ENCODE measurements at places on chromosomes 6 and 20. TPM values are rescaled to one million over a fixed set of nuclear protein-coding genes. Genes with fewer than 3 reads are reported as not detected.

SRSF12 gene
- not detected for total RNA-seq

SLC22A3 gene
- not detected for total RNA-seq

ZBP1 gene
- 51.9 TPM for total RNA-seq

TRIM15 gene
- total RNA-seq = not detected

CLDN20 gene
- total RNA-seq = not detected

DNA sequence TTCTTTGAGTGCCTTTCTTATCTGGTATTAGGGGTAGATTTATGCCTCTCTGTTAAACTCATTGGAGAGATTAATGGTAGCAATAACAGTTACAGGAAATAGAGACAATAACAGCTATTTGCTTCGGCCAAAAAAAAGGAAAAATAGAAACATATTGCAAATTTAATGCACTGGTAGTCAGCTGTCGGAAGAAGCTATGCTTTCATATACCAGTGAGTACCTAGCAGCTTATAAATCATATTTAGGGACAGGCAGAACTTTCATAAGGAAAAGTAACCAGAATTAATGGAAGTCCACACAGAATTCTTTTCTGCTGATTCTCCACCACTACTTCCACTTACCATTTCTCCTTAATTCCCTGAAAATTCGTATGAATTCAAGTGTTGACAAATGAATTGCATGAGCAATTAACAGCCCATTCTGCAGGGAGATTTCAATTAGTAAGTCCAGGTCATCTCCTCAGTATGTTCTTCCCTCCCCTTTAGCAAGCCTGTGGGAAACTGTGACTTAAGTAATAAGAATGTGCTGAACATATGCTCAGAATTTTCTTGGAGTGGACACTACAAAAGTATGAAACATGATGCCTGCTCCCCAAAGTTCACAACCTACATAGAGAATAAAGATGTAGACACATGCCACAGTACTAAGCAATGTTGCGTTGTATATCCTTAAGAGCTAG, 196.7 kb upstream of the KCNQ5 start:
- H3K4me1 ChIP-seq = no peaks in the 10 kb centered on the region
- H3K27me3 ChIP-seq = peaks cover 5% of the 10 kb centered on the region
- no peaks in the 10 kb centered on the region for H3K36me3 ChIP-seq

GRCh38 chr6:818196-818595, 125.3 kb upstream of the EXOC2 start:
- peaks cover 35% of the 10 kb centered on the region for H3K27me3 ChIP-seq
- DNase-seq = no peak
- peaks cover 7% of the 10 kb centered on the region for H3K4me1 ChIP-seq
- H3K36me3 ChIP-seq = no peaks in the 10 kb centered on the region
- no peak overlapping the region for H3K4me3 ChIP-seq

DNA sequence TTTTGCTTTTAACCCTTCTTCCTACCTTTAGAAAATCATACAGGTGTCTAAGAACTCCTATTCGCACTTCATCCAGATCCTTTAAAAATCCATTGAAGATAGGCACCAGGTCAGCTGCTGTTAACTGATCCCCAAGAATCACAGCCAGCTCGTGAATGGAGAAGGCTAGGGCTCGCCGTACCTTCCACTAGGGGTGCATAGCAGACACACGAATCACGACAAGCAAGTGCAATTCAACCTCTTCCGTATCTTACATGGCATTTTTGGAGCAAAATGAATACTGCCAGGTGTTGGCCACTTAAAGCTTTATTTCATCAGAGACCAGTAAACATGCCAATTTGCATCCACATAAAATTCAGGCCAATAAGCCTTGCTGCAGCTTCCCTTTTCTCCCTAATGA, 10.8 kb upstream of the ANKRD60 start:
- no peak for DNase-seq
- H3K27me3 ChIP-seq = peaks cover 4% of the 10 kb centered on the region
- peaks cover 30% of the 10 kb centered on the region for H3K4me1 ChIP-seq
- H3K27ac ChIP-seq = no peak overlapping the region
- no peak overlapping the region for H3K4me3 ChIP-seq

DNA sequence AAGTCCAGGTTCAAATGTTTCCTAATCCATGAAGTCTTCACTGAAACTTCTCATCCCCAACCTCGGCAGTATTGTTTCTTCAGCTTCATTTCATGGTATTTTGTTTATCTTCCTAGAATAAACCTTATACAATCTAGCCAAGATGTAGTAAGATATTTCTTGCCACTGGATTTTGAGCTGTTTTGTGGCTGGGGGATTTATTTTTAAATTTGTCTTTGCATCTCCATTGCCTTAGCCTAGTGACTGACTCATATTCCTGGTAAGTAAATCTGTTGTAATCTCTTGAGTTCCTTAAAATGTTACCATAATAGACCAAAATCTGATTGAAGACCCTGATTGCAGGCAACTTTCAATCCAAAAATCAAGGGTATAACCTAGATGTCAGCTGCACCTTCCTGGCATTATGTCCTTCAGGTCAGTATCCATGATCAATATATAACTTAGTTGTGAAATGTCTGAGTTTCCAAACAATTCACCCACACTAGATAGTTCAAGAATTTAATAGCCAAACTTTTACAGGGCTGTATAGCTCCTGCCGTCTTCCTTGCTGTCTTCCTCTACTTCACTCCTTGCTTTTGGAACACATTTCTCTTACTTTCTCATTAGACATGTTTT, 4.7 kb upstream of the TRMT11 start:
- peaks cover 4% of the 10 kb centered on the region for H3K4me1 ChIP-seq
- no peaks in the 10 kb centered on the region for H3K36me3 ChIP-seq
- H3K4me3 ChIP-seq = no peak overlapping the region
- no peak for DNase-seq
- H3K27ac ChIP-seq = no peak overlapping the region

GRCh38 chr20:54624706-54625390, 149.5 kb downstream of the DOK5 start:
- no peaks in the 10 kb centered on the region for H3K4me1 ChIP-seq
- DNase-seq = no peak
- no peaks in the 10 kb centered on the region for H3K36me3 ChIP-seq
- no peaks in the 10 kb centered on the region for H3K27me3 ChIP-seq
- H3K4me3 ChIP-seq = no peak overlapping the region
- no peak overlapping the region for H3K27ac ChIP-seq

DNA sequence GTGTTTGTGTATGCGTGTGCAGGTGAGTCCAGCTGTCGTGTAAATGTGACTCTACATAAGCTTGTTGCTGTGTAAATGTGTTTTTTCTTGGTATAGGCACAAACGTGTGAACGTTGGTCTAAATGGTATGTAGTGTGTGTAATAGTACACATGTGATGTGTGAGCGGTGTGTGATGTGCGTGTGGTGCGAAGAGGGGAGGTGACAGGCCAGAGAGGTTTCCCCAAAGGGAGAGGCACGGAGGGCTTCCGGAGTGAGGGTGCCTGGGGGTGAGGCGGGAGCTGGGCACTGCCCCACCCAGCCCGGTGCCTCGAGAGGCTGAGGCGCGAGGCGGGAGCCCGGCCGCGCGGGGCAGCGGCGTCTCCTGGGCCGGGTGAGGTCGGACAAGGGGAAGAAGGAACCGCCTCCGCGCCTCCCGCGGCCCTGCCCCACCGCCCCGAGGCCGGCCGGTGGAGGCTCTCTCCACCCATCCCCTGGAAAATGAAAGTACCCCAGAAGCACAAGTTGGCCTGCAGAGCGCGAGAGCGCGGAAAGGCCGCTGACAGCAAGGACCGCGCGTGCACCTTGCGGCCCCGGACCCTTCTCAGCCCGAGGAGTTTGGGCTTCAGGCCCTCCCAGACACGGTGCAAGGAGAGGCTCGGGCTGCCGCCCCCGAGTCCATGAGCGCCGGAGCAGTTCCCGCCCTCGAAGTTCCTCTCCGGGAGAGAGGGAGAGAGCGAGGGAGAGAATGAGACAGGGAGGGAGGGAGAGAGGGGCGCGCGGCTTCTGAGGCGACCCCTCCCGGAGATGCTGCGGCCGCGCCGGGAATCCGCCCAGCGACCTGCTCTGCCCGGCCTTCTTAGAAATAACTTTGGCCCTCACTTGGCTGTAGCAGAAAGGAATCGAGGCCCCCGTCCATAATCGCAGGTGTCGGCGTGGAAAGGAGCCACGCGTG, 43.2 kb upstream of the OSTM1 start:
- H3K27ac ChIP-seq = no peak overlapping the region
- H3K27me3 ChIP-seq = peaks cover 89% of the 10 kb centered on the region
- peaks cover 49% of the 10 kb centered on the region for H3K4me1 ChIP-seq
- H3K36me3 ChIP-seq = peaks cover 6% of the 10 kb centered on the region
- peak overlapping the region; percentile 74 for H3K4me3 ChIP-seq
- DNase-seq = peak; percentile 31

GRCh38 chr6:142692942-142693341, 252.0 kb downstream of the HIVEP2 start:
- no peaks in the 10 kb centered on the region for H3K27me3 ChIP-seq
- peak; percentile 64 for DNase-seq
- H3K36me3 ChIP-seq = no peaks in the 10 kb centered on the region

GRCh38 chr6:7041511-7042026, 66.2 kb upstream of the RREB1 start:
- H3K27me3 ChIP-seq = peaks cover 18% of the 10 kb centered on the region
- H3K27ac ChIP-seq = no peak overlapping the region
- H3K36me3 ChIP-seq = no peaks in the 10 kb centered on the region

DNA sequence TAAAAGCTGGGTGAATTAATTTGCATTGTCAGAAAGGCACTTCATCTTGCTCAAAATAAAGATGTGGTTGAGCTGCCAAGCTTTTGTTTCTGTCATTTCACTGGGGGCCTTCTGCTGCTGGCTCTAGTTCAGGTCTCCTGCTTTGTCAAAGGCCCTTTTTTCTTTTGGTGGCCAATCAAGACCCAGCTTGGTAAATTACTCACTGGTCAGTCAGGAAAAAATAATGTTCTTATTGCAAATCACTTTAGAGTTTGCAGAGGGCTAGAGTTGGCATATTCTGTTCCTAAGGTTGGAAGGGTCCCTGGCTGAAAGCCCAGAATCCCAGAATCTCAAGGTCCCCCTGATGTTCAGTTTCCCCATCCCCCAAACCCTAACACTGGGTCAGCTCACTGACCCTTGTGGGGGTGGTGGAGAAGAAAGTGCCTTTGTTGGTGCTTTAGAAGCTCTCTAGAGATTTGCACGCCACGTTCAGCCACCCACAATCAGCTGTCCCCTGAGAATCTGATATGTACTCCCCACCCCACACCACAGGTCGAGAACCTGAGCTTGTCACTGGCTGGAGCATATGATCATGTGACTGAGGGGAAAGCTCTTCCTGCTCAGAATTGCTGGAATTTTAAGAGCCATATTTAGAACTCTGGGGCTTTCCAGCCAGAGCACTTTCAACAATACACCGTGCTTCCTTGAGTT, 21.7 kb upstream of the BNIP5 start:
- peaks cover 18% of the 10 kb centered on the region for H3K36me3 ChIP-seq
- H3K4me1 ChIP-seq = peaks cover 18% of the 10 kb centered on the region
- H3K27ac ChIP-seq = no peak overlapping the region
- peaks cover 10% of the 10 kb centered on the region for H3K27me3 ChIP-seq

DNA sequence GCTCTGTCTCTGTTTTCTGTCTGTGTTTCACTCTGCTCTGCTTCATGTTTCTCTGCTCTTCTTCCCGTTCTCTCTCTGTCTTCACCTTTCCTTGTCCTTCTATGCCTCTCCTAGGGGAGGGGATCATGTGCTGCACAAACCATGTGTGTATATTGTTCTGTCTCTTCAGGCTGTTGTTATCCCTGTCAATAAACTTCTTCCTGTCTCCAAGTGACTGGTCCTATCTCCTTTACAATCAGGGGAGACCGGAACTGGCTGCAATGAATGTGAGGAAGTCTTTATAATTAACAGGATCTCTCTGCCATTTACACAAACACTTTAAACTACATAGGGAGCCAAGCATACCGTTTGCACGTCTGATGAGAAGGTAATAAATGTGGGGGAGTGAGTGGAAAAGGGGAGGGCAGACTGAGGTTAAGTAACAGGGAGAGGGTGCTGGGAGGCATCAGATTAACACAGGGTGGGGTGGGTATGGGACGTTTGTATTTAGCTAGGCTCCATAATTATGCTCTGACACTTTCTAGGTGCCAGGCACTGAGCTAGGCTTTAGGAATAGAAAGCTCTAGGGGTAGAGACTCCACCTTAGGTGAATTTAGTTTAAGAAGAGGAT, 626.1 kb downstream of the DHX35 start:
- DNase-seq = no peak
- no peaks in the 10 kb centered on the region for H3K4me1 ChIP-seq
- no peaks in the 10 kb centered on the region for H3K27me3 ChIP-seq
- H3K36me3 ChIP-seq = no peaks in the 10 kb centered on the region
- H3K4me3 ChIP-seq = no peak overlapping the region
- no peak overlapping the region for H3K27ac ChIP-seq

GRCh38 chr20:51434580-51435247, 107.8 kb downstream of the NFATC2 start:
- no peaks in the 10 kb centered on the region for H3K27me3 ChIP-seq
- no peak overlapping the region for H3K4me3 ChIP-seq
- H3K4me1 ChIP-seq = peaks cover 71% of the 10 kb centered on the region
- H3K27ac ChIP-seq = no peak overlapping the region
- no peak for DNase-seq

DNA sequence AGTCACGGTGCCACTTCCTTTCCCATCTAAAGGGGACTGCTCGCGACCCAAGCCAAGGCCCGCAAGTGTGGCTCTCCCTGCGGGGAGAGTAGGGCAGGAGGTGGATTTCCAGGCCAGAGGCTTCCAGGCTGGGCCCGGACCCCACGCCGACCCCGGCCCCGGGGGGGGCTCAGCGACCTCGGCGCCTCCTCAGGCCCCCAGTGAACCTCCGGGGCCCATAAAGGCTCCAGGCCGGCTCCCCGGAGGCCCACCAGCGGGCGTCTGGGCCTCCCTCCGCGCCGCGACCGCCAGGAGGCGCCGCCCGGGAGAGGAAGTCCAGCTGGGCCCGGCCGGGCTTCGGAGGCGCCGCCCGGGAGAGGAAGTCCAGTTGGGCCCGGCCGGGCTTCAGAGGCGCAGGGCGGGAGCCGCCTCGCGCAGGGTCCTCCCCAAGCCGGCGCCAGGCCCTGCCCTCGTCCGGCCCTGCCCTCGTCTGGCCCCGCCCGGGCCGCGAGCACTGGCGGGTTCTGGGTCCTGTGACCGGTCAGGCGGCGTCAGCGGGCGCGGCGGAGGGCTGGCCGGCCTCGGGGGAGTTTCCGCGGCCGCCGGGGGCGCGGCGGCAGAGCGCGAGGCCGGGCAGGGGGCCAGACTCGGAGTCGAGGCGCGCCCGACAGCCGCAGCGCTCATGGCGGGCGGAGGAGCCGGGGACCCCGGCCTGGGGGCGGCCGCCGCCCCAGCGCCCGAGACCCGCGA, at the start of gene RAB32:
RAB32 (plus strand) TSS at position 623 of the 729 bp plus-strand sequence; CDS start at position 662, 39 bp downstream.
- peak; percentile 17 for DNase-seq
- H3K27me3 ChIP-seq = peaks cover 30% of the 10 kb centered on the region
- H3K36me3 ChIP-seq = no peaks in the 10 kb centered on the region
- H3K4me3 ChIP-seq = peak within 1 kb of the TSS; percentile 64

- no peaks in the 10 kb centered on the region for H3K27me3 ChIP-seq
- no peak overlapping the region for H3K27ac ChIP-seq
- DNase-seq = no peak
- no peak overlapping the region for H3K4me3 ChIP-seq
- peaks cover 25% of the 10 kb centered on the region for H3K36me3 ChIP-seq
- H3K4me1 ChIP-seq = peaks cover 43% of the 10 kb centered on the region
These were observed 6.2 kb downstream of the SAPCD1 start for GRCh38 chr6:31768363-31769257.

GRCh38 chr6:40543146-40543545, 44.0 kb downstream of the LRFN2 start:
- H3K27me3 ChIP-seq = no peaks in the 10 kb centered on the region
- H3K27ac ChIP-seq = no peak overlapping the region
- DNase-seq = no peak

- H3K27me3 ChIP-seq = no peaks in the 10 kb centered on the region
- no peak overlapping the region for H3K4me3 ChIP-seq
- no peak overlapping the region for H3K27ac ChIP-seq
- no peaks in the 10 kb centered on the region for H3K36me3 ChIP-seq
These were observed 353.8 kb downstream of the HAO1 start for GRCh38 chr20:7586481-7586880.

GRCh38 chr6:29631860-29632731, 887 bp downstream of the GABBR1 start:
- peak overlapping the region; percentile 79 for H3K4me3 ChIP-seq
- peaks cover 46% of the 10 kb centered on the region for H3K4me1 ChIP-seq
- H3K36me3 ChIP-seq = peaks cover 10% of the 10 kb centered on the region
- peaks cover 46% of the 10 kb centered on the region for H3K27me3 ChIP-seq
- peak overlapping the region; percentile 57 for H3K27ac ChIP-seq
